ENCODE measurements at places on chromosomes 3 and 15.

DNA sequence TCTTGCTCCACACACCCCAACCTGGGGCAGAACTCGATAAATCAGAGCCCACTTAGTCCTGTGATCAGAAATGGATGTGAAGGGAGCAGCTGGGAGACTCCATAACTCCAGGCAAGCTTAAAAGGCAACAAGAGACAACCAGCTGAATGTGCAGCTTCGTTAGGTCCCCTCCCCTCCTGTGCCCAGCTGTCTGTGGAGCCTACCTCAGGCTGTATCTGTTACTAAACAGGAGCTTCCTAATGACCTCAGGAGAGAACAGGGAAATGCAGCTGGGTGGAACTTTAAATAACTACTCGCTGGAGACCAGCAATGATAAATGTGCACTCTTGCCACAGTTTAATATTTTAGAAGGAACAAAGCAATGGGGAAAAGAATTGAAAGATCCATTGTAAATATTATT, 25.9 kb downstream of the SLC9A9 start:
- no peak for DNase-seq

- no peak for DNase-seq
These were observed 43.1 kb downstream of the SCAP start for GRCh38 chr3:47432673-47433072.

DNA sequence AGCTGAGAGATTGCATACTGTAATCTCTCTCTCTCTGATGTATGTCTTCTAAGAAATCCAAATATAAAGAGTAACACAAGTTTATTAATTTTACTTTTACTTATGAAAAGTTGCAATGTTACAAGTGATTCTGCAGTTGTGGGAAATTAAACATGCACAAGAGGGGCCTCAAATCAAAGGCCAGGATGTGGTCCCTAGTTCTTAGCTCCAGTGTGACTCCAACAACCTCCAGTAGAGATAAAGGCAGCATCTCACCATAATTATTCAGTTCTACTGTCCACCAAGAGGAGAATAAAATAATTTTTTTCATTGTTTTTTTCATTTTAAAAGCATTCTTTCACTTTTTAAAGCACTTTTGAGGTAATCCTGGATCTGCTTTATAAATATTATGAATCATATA, 223.3 kb downstream of the RAP2B start:
- DNase-seq, result no peak

- no peak for DNase-seq
These were observed 60.5 kb upstream of the ARRDC4 start for GRCh38 chr15:97899981-97900380.

- no peak for DNase-seq
These were observed 88.2 kb upstream of the PROK2 start for GRCh38 chr3:71873093-71873611.

DNA sequence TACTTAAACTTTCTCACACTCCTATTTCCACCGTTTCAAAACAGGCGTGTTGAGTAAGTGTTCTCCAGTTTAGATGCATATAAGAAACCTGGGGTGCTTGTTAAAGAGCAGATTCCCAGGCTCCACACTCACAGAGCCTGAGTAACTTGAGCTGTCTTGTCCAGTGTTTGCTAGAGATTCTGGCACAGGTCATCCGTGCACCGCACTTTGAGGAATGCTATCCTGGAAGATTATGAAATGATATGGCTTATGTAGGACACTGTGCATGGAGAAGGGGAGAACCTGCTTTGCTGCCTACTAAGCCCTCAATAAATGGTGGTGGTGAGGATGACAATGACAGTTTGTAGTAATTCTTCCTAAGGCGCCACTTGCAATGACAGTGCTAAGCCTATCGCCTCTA, 273.7 kb downstream of the PDZRN3 start:
- DNase-seq, result no peak

GRCh38 chr3:150515210-150515609, 31.1 kb downstream of the SERP1 start:
- no peak for DNase-seq

- no peak for DNase-seq
These were observed 5.6 kb upstream of the TNIK start for GRCh38 chr3:171465763-171466162.

DNA sequence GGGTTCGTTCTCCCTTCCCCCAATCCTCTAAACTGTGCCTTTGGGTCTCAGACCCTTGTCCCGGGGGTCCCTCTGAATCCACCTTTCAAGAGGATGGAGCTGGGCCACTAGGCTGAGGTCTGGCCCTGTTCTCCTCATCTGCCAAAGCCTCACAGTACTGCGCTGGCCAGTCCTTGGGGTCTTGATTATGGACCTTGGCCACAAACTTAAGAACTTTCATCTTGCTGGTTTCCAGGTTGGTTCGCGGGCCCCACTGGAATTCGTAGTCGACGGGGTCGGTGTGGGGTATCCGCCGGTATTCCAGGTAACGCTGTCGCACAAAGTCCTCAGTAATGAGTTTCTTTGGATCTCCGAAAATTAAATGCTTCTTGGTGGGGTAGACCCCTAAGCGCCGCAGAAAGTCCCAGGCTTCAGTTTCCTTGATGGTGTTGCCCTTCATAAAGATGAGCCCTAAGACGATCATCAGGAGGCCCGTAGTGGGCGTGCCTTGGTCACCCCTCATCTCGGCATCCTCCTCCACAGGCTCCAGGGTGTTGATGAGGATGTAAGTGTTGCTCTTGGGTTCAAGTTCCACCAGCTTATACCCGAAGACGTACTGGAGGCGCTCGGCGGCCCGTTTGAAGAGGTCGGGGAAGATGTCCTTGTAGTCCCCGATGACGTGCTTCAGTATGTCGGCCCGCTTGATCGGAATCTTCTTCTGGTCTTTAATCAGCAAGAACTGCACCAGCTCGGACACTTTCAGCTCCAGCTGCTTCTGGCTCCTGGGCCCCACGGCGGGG, 727 bp downstream of the NSMCE3 start:
- DNase-seq, result peak; percentile 9

GRCh38 chr3:16359331-16359730, 94.3 kb downstream of the OXNAD1 start:
- no peak for DNase-seq

GRCh38 chr3:41296556-41296955, 97.3 kb downstream of the CTNNB1 start:
- DNase-seq, result no peak

- DNase-seq, result no peak
These were observed 71.0 kb downstream of the FOXP1 start for GRCh38 chr3:71512544-71512943.

- DNase-seq, result no peak
These were observed 125.2 kb downstream of the OCA2 start for GRCh38 chr15:27973886-27974285.

DNA sequence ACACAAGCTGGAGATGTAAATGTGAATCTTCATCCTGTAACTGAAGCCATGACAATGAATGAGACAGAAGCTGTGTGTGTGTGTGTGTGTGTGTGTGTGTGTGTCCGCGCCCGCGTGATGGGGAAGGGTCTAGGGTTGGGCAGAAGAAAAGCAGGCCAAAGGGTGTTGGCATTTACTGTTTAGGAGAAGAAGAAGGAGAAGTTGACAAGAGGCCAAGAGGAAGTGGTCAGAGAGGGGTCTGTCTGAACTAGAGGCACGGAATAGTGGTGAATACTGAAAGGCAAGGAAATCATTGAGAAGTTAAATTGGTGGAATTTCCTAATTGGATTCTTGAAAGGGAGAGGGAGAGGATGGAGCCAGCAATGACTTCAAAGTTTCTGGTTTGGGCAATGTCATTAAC, 5.6 kb upstream of the NCEH1 start:
- DNase-seq, result no peak

DNA sequence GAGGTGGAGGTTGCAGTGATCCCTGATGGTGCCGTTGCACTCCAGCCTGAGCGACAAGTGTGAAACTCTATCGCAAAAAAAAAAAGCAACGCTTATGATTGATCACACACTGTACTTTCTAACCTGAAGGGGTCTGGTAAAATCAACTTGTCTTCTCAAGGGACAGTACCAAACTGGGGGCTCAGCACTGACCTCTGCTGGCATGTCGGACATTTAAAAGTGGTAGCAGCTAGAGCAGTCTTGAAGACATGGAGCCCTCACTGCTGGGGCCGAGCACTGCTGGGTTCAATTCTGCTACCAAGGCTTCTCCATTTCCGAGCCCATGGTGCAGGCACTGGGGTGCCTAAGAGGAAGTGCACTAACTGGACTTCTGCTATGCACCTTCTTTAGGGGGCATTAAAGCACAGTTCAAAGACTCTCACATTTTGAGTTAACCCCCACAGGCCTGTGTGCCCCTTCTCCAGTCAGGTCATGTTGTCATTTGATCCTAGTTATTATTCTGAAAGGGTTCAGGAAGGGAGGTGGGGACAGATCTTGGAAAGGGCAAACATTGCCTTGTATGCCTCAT, 26.4 kb upstream of the LAMP3 start:
- no peak for DNase-seq

GRCh38 chr15:29924750-29925149, 102.5 kb upstream of the TJP1 start:
- DNase-seq, result no peak

- no peak for DNase-seq
These were observed 982.7 kb downstream of the SQOR start for GRCh38 chr15:46617507-46617906.

DNA sequence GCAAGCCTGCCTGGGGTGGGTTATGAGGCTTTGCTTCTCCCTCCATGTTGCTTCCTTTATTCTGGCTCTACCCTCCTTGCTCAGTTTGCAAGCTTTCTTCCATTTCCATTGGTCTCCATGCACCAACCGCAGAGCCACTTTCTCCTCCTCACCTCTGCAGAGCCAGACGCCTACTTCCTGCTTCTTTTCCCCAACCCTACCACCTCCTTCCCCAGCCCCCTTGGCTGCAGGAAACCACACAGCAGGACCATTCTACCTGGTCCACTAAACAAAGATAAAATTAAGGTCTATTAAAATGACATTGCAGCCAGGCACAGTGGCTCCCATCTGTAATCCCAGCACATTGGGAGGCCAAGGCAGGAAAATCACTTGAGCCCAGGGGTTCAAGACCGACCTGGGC, 10.0 kb upstream of the CAV3 start:
- no peak for DNase-seq

DNA sequence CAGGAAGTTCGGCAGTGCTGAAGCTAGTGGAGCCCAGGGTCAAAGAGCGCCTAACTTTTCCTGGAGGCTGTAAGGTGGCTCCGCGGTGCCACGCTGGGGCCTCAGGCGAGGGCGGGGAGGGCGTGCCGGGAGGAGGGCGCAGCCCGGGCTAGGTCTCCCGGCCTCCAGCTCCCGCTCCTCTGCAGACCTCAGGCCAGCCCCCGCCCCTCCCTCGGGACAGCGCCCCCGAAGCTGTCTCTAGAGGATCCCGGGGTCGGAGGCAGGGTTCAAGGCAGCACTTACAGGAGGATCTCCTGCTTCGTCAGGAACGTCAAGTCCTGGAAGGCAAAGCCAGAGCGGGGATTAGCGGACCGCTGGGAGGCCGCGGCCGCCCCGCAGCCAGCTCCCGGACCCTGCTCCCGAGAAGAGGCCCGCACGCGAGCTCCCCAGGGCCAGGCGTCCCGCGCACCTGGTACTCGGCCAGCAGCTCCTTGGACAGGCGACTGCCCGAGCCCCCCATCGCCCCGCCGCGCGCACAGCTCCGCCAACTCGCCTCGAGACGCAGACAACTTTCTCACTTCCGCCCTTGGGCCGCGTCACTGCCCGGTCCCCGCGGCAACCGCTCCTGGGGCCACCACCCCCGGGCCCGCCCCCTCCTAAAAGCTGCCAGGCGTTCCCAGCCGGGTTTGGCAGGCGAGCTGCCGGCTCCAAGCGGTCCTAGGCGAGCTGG, at the start of gene CIB1:
CIB1 (minus strand) TSS at position 555 of the 709 bp plus-strand sequence; CDS start at position 499, 56 bp downstream.
- DNase-seq, result no peak

GRCh38 chr3:131505421-131505820, 2.6 kb upstream of the MRPL3 start:
- DNase-seq, result no peak

GRCh38 chr15:99963096-99963825, 230.0 kb upstream of the LYSMD4 start:
- no peak for DNase-seq

DNA sequence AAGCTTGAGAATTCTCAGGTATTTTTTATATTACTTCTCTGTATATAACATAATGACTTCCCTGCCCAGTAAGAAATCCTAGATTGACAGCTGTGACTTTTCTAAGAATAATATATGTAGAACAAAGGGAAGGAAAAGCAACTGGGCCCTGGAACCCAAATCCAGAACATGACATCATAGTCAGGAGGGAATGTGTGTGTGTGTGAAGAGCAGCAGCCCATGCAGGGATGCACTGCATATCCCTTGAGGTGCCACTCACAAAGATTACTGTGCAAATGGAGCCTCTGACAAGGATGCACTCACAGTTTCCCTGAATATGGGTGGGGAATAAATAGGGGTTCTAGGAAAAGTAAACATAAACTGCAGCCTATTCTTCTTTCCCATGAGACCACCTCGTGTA, 279.5 kb downstream of the NEK10 start:
- no peak for DNase-seq

GRCh38 chr3:101940521-101941317, 91.4 kb downstream of the NFKBIZ start:
- no peak for DNase-seq

DNA sequence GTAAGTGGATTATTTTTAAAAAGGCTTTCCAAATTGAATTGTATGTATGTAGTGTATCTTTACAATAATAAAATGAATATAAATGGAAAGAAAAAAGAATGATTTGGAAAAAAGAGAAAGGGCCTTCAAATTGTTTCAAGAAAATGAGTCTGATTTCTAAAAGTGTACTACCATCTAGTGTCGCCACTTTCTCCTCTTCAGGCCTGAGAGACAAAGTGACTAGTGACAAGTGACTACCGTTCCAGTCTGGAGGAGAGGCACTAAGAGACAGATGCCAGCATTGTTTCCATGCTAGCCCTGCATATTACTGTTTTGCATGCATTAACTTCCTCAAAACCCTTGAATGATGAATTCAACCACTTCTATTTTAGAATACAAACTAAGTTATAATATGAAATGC, 39.3 kb downstream of the P3H2 start:
- no peak for DNase-seq

- no peak for DNase-seq
These were observed 214.2 kb downstream of the GRM7 start for GRCh38 chr3:7075117-7075516.

GRCh38 chr15:64017082-64017588, 29.1 kb downstream of the DAPK2 start:
- no peak for DNase-seq

DNA sequence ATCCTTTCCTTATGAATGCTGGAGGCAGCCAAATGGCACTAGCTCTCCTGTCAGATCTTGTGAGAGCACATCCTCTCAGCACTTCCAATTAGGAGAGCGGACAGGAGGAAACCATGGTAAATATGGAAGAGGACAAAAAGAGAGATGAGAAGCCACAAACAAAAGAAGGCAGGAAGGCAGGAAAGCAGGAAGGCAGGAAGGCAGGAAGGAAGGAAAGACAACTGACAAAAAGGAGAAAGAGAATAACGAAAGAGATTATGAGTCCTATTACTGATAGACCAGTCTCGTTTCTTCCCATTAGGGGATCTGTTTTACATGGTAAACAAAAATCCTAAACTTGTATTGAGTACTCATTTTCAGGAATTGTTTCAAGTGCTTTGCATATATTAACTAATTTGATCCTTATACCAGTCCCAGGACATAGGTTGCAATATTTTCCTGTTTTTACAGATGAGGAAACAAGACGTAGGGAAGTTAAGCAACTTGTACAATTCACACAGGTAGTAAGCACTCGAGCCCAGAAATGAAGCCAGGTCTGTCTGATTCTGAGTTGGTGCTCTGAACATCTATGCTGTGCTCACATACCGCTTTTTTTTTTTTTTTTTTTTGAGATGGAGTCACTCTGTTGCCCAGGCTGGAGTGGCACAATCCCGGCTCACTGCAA, 4.2 kb downstream of the BCL2A1 start:
- DNase-seq, result no peak

All from stimulated activated CD8-positive, alpha-beta memory T cell treated with anti-CD3 and anti-CD28 coated beads, Interleukin-4, amount 100 ng/mL, for 1 hour (primary cell).